Stimulated activated CD8-positive, alpha-beta memory T cell treated with anti-CD3 and anti-CD28 coated beads, Interleukin-2, amount 100 ng/mL, for 1 hour (primary cell): ENCODE measurements at places on chromosomes 2 and 18.

- no peak for DNase-seq
These were observed 337.4 kb upstream of the SLC14A2 start for GRCh38 chr18:45277908-45278307.

GRCh38 chr2:207142461-207142860 is 23.3 kb downstream of the KLF7 start:
- no peak for DNase-seq

GRCh38 chr2:33316328-33316727 is 160.1 kb upstream of the RASGRP3 start:
- no peak for DNase-seq

DNA sequence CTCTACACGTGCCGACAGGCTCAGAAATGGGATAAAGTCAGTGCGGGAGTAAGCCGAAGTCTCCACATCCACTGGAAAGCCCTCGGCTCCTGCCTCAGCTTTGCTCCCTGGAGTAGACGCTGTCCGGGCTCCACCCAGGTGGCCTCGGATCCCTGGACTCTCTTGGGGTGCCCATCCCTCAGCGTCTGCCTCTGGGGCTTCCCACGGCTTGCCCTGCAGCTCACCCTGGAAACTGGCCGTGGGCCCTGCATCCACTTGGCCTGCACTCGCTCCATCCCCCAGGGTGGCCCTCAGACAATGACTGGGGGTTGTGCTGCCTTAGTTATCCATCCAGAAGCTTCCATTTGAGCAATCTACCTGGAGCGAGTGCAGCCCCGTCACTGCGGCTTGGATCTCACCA is 36.2 kb upstream of the TAF1B start:
- DNase-seq = no peak

GRCh38 chr2:223523551-223524001 is 78.6 kb downstream of the SCG2 start:
- no peak for DNase-seq

DNA sequence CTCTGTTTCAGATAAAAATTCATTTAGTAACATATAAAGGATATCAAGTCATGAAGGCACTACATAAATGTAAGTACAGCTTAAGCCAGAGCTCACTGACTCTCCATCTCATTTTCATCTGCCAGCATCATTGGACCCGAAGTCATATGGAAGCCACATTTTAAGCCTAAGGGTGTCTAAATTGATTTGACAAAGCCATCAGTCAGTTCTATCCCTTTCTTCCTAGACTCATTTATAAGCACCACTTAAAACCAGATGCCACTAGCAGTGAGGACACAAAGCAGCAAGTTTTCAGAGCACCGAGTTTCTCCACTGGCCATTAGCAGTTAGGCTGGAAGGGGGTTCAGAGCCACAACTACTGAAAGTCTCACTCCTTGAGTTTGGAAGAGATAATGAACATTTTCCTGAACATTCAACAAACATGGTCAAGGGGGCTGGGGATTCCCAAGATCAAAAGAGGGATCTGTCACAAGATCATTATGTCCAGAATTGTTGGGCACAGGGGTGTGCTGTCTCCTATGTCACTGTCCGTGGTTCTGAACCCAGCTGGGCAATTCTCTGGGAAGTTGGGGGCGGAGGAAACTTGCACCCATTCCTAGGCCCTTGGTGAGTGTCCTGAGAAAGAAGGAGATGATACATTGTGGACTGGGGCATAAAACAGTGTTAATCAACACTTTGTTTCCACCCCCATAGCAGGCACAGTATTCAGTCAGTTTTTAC is 158.5 kb upstream of the LMAN1 start:
- DNase-seq = no peak

DNA sequence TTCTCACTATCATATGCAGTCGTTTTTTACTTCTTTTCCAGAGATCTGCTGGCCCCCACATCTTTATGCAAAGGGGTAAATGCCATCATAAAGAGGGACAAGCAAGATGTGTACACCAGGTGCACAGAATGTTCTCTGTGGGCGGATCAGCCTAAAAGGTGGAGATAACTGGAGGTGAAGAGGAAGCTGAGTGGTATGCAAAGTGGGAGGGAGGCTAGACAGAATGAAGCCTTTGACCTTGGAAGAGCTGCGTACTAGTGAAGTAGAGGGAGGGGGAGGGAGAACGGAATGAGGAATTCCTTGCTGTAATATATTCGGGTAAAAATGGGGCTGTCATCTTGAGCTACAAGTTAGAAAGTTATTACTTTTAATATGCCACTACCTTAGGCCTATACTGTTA is 287.5 kb upstream of the VRK2 start:
- DNase-seq = no peak

DNA sequence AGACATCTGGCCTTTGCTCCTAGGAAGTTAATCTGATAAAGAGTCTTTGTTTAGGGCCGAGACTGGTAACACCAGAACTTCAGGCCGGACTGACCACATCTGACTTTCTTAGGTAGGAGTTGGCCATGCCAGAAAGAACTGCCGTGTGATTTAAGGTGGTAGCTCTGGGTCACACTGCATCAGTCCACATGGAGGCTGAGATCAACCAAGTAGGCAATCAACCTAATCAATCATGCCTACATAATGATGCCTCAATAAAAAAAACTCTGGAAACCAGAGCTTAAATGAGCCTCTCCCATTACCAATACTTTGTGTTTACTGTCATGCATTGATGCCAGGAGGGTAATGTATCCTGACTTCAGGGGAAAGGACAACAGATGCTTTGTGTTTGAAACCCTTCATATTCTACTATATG is 44.1 kb upstream of the ORC2 start:
- no peak for DNase-seq

DNA sequence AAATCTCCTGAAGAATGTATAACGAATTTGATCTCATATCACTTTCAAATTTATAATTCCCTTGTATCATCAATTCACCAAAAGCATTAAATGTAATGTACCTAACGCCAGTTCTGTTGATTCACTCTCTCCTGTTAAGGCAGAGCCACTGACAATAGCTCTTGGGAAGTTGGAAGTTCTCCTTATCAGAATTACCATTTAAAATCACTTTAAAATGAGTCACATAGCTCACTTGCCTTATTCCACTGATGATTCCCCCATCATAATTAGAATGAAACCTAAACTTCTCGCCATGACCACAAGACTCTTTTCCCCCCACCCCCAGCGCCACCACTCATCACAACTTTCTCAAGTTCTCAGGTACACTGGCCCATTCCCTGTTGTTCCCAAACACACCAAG is 117.1 kb downstream of the PID1 start:
- no peak for DNase-seq

DNA sequence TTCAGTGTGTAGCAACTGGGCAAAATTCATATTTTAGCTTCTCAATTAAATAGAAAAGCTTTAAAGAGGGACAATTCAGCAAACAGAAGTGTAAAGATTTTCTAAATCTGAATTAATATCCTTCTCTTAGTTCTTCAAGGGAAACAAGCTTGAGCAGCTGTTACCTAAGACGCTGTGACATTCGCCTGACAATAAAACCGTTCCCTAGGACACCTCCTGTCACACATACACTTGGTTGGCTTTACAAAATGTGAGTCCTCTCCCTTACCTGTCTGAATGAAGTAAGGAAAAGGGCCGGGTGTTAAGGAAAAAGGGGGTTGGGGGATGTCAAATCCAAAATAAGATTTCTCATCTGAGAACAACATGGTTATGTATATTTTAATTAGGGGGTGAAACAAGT is 2.1 kb downstream of the SERTAD2 start:
- DNase-seq = no peak

GRCh38 chr2:16933355-16933754 is 267.7 kb upstream of the CYRIA start:
- DNase-seq = no peak

DNA sequence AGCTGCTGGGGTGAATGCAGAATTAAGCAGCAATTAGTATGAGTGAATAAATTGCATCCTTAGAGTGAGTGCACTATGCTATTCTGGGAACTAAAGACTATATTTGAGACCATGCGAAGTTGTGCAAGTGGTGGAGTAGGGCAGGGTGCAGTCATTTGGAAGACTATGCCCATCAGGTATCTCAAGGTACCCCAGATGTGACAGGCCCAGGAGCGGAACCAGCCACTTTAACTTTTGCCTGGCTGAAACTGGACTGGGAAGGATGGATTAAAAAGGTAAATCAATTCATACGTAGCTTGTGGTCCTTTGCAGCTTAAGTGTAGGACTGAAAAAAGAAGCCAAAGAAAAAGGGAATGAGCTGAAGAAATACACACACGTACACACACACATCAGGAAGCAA is 1.7 kb downstream of the KYNU start:
- no peak for DNase-seq

GRCh38 chr2:234335661-234336228 is 161.1 kb downstream of the ARL4C start:
- DNase-seq = peak; percentile 19

DNA sequence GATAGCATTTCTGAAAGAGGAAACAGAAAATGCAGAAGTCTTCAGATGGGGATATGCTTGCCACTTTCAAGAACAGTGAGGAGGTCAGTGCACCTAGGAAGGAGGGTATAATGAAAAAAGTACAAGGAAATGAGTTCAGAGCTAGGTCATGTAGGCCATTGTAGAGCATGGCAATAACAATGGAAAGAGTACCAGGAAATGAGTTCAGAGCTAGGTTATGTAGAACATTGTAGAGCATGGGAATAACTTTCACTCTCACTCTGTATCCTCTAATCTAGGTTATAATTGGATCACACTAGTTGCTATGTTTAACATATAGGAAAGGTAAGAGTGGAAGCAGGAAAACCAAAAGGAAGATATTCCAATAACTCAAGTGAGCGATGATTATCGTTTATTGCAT is 12.3 kb downstream of the SCG2 start:
- no peak for DNase-seq

- no peak for DNase-seq
These were observed 120.2 kb downstream of the MEIS1 start for GRCh38 chr2:66555091-66555490.

GRCh38 chr2:12762976-12763375 is 46.2 kb downstream of the TRIB2 start:
- DNase-seq = no peak

DNA sequence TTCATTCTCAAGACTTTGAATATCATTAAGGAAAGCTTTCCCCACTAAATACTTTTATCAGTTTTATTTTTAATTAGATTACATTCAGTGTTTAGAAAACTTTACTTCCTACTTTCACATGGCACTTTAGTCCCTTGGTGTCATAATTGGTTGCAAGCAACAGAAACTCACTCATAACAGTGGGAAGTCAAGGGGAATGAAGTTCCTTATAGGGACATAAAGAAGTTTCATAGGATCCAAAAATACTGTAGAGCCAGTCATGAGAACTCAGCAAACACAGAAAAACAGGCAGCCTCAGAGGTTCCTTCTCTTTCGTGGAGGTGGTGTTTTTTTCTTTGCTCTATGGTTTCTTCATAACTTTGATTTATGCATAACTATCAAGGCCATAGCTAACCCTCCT is 809.0 kb downstream of the BCL11A start:
- no peak for DNase-seq
